ENCODE measurements at places on chromosomes 2 and 18.

- no peak for DNase-seq
Measured at GRCh38 chr18:34872066-34872465, 162.0 kb downstream of the DTNA start.

GRCh38 chr2:4486971-4487370, 783.6 kb downstream of the DCDC2C start:
- no peak for DNase-seq

GRCh38 chr18:77061946-77062517, 70.6 kb downstream of the MBP start:
- no peak for DNase-seq

- DNase-seq: no peak
Measured at GRCh38 chr2:40225670-40226210, 226.2 kb downstream of the SLC8A1 start.

- no peak for DNase-seq
Measured at GRCh38 chr2:81324046-81324445, 1019.5 kb upstream of the LRRTM1 start.
